ENCODE measurements at places on chromosomes 3 and 15.

DNA sequence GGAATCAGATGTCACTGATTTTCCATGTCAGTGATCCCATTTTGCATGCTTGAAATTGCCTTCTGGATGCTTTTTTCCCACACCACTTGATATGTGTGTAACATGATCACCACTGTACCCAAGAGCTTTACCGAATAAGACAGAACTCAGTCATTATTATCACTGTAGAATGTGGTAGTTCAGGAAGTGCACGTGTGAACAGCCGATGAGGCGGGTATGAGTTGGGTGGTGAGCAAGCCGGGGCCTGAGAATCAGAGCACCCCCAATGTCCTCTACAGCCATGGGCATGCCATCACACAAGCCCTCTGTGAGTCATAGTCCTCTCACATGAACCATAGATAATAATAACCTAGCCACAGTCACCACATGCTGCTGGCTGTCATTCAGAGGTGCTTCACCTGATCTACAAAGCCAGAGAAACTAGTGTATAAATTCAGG lies 470.8 kb downstream of the SOX2 start:
- DNase-seq, result no peak

DNA sequence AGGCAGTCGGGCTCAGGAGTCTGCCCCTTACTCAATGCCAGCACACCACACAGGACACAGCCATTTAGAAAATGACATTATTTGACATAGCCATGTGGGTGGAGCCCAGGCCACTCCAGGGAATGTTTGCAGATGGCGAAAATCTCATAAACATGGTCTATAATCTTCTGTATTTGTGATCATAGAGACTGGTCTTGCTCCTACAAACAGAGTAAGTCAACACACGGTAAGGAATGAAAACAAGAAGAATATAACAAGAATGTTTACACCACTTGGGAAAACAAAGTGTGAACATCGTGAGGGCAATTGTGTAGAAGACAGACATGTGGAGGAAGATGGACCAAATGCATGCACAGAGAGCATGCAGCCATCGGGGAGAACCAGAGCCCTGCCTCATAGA lies 68.2 kb downstream of the SEMA5B start:
- no peak for DNase-seq

- no peak for DNase-seq
These were observed 87.5 kb downstream of the CORO2B start for GRCh38 chr15:68666120-68666811.

- no peak for DNase-seq
These were observed 13.4 kb upstream of the ATP10A start for GRCh38 chr15:25876231-25877140.

GRCh38 chr3:53709860-53710674 lies 136.2 kb downstream of the CHDH start:
- DNase-seq, result peak; percentile 25

DNA sequence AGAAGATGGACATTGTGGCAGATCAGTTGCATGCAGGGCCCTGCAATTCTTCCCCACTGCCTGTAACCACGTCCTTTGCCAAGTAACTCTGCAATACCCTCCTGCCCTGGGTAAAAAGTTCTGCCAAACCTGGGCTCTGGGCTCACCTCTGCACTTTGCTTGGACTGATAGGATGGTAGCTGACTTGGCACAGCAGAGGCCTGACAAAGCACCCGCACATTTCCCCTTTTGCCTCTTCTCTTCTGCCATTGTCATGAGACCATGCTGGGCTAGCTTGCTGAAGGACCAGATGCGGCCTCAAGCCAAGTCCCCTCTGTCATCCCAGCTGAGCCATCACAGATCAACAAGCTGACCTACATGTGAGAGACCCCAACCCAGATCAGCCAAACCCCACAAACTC lies 122.4 kb downstream of the SMAD6 start:
- no peak for DNase-seq

DNA sequence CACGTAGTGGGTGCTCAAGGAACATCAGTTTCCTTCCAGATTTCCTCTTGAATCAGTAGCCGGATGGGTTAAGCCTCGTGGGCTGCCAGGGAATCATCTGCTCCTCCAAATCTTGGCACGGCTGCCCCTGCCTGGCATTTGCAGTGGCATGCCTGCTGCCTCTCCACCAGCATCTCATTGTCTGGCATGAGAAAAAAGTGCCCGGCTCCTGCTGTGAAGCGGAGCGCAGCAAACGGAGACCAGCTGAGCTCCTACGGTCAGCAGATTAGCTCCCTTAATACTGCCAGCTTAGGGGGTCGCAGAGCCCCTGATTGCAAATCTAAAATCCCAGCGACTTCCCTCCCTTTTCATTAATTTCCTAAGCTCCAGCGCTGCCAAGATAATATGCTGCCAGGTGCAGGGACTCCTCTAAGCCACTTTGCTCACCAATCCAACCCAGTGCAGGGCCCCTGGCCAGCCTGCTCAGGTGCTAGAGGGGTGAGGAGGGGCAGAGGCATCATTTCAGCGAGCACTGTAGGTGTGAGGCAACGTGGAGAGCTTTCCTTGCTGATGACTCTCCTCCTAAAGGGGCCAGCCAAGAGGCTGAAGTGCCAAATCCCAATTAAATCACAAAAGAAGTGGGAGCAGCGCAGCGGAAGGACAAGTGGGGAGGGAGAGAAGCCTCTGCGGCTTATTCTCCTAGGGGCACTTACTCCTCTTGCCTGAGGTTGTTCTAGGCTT lies 49.6 kb upstream of the ST8SIA2 start:
- no peak for DNase-seq

GRCh38 chr3:24586920-24587319 lies 92.3 kb upstream of the THRB start:
- DNase-seq, result no peak

- DNase-seq, result no peak
These were observed 4.1 kb downstream of the OSBPL11 start for GRCh38 chr3:125591116-125591760.

- DNase-seq, result no peak
These were observed 172.4 kb upstream of the IQSEC1 start for GRCh38 chr3:13245615-13245978.

DNA sequence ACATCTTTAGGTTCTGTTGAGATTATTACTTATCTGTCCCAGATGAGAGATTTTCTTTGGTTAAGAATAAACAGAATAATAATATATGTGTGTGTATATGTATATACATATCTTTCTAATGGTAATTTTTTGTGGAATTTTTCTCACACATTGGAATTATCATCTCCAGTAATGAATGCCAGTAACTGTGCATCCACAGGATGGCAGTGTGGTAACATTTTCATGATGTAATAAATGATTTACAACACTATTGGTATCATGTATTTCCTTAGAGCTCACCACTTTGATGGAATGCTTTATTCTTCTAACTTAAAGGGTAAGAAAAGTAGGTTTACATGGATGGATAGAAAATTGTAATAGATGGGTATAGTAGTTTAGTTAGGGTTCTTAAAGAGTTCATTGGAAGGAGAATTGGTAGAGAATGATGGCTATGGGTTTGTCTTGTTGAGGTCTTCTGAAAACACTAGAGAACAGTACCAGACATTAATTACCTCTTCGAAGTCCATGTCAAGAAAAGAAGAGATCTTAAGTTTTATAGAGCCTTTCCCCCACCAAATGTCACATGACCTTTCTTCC lies 78.1 kb downstream of the STT3B start:
- no peak for DNase-seq

- no peak for DNase-seq
These were observed 25.8 kb upstream of the NEDD4 start for GRCh38 chr15:56019060-56019793.

DNA sequence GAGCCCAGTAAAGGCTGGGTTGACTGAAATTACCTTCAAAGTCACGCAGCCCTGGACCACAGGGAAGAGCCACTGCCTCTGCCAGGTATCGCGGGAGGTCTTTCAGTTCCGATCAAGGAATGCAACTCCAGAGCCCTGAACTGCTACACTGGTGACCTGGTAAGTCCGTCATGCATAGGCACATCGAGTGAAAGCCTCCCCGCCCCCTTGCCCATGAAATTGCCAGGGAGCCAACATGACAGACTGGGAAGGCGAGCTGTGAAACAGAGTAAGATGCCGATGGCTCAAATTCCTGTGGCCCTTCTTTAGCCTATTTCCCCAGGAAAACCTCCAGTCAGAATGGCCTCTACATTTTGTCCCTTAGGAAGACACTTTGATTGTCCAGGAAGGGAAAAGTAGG lies 2.3 kb upstream of the GP5 start:
- no peak for DNase-seq

DNA sequence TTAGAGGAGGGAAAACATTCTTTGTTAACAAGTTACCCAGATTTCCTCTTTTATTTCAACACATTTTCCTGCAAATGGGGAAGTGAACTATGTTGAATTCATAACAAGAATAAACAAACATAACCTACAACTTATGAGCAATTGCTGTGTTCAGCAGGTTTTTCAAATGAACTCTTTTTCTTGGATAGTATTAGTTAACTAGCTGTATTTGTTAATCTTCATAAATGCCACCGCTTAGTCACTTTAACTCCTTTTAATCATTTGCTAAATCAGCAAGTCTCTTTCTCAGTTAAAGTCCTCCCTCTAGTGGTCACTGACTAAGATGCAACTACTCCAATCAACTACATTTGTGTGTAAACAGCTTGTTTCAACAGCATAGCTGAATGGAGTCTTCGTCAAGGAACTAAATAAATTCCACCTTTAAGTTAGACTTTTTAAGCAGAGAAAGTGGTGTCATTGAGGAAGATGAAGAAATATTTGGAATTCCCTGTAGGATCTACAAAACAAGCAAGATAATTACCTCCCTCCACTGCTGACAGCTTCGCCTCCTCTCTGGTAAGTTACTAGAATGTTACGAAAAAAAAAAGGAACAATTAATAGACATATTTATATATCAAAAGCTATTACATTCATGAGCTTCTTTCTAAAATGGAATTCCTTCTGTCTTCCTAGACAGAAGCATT lies 1122.0 kb downstream of the ROBO1 start:
- DNase-seq, result no peak

GRCh38 chr15:98760112-98760826 lies 111.9 kb downstream of the IGF1R start:
- DNase-seq, result no peak

DNA sequence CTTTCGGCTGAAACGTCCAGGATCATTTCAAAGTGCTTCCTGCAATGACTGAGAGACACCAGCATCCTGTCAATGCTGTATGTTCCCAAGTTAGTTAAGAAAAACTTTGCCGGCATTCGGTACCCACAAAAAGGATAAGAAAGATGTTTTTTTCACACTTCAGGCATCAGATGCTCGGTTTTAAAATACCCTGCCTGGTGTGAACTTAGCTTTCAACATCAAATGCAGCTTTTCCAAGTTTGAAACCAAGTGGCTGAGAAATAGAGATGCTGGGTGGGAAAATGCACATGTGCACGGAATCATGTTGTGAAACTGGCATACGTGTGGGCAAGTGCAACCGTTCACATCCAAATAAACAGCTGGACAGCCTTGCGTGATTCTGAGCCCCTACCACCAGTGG lies 254.9 kb upstream of the IGF1R start:
- DNase-seq, result no peak

GRCh38 chr3:87173776-87174175 lies 53.3 kb upstream of the CHMP2B start:
- DNase-seq, result no peak

- DNase-seq, result no peak
These were observed 78.1 kb upstream of the XCR1 start for GRCh38 chr3:46105306-46105919.

GRCh38 chr15:58738046-58738707 lies 11.3 kb downstream of the ADAM10 start:
- DNase-seq, result no peak

DNA sequence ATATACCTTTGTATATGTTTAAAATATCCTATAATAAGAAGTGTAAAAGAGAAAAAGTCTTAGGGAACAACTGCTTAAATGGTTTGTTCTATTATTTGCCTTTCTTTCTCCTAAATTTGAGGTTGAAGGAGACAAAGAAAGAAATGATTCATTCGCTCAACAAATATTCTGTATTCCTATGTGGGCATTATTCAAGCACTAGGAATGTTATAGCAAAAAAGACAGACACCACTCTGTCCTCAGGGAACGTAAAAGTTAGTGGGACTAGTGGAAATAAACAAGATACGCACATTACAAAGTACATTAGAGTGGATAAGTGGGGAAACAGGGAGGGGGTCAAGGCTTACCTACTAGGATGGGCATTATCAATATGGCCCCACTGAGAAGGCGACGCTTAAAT lies 332.2 kb downstream of the LPP start:
- no peak for DNase-seq

- no peak for DNase-seq
These were observed 44.4 kb downstream of the PDZRN3 start for GRCh38 chr3:73580343-73580742.

DNA sequence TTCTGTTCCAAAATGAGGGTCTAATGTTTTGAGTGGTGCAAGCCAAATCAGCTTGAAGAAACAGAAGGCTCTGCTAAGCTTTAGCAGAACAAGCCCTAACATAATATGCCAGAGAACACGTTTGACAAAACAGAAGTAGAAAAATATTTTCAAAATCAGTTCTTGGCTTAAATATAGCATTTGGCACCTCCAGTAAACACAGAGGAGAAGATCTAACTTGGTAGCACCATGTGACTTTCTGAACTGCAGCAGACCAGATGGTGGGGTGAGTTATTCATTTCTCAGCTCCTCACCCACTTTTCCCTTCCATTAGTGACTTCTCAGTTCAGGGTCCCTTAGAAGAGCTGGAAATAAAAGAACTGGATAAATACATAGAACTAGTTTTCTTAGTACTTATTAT lies 395.8 kb downstream of the MAGI1 start:
- DNase-seq, result no peak

- DNase-seq, result no peak
These were observed 384.9 kb upstream of the PROK2 start for GRCh38 chr3:72169561-72170472.

DNA sequence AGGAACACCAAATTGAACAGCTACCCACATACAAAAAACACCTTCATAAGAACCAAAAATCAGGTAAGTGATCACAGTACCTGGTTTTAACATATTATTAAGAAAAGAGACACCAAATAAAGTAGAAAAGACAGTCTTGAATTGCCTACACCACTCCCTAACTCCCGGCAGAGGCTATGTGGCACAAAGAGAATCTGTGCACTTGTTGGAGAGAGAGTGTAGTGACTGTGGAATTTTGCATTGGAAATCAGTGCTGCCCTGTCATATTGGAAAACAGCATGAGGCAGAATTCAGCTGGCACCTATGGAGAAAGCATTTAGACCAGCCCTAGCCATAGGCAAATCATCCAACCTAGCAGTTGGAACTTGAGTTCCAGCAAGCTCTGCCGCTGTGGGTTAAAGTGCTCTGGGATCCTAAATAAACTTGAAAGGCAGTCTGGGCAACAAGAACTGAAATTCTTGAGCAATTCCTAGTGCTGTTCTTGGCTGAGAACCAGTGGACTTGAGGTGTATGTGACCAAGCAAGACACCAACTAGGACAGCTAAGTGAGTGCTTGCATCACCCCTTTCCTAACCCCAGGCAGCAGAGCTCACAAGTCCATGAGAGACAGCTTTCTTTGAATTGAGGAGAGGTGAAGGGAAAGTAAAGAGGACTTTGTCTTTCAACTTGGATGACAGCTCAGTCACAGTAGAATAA lies 969.6 kb upstream of the ALCAM start:
- DNase-seq, result no peak

- DNase-seq, result no peak
These were observed 88.4 kb downstream of the APBA2 start for GRCh38 chr15:28974142-28974541.

- DNase-seq, result no peak
These were observed 464.4 kb downstream of the FOXP1 start for GRCh38 chr3:71119171-71119570.

GRCh38 chr3:158590223-158590622 lies 19.2 kb downstream of the MLF1 start:
- DNase-seq, result no peak

GRCh38 chr3:98705694-98706093 lies 57.4 kb upstream of the ST3GAL6 start:
- DNase-seq, result no peak

GRCh38 chr15:51844747-51845426 lies 15.4 kb downstream of the TMOD3 start:
- no peak for DNase-seq
